GOT3 (cell line): ENCODE measurements at places on chromosomes 6 and 20.

DNA sequence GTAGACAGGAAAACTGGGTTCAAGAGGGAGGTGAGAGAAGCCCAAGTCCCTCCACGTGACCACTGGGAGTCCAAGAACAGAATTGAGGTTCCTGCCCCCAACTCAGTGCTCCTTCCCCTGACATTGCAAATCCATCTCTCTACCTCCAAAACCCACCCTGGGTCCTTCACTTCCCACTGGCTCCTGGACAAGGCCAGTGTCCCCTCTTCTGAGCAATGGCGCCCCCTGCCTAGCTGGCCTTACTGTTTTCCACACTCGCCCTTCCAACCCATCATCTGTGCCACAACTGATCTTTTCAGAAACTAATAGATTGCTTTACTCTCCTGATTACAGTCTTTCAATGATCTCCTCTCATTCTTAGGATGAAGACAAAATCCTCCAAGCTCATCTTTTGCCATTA is 200.3 kb downstream of the ANKRD60 start:
- no peak for DNase-seq

GRCh38 chr6:41255638-41256246 is 27.6 kb downstream of the TREML4 start:
- DNase-seq = no peak

DNA sequence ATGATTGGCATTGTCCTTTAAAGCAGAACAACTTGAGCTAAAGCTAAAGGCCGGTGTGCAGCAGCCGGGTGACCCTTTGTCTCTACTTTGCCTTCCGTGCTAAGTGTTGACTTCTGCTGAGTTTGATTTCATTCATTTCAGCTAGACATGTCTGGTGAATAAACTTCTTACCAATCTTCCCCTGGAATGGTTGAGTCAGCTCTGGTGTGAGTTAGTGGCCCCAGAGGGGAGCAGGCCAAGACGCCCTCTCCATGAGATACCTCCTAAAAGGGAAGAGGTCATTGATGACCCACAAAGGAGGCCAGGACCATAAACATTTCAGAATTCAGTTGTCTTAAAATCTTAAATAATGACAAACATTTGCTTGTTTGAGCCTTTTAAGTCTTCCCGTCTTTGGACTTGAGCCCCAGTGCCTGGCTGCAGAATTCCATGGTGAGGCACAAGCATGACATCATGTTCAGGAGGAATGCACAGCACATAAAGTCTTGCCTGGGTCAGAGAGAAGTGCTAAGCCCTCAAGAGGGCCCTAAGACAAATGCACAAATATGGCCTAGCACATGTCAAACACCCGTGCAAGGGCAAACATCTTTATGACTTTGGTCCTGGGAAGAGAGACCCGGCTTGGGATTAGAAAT is 96.3 kb upstream of the NEDD9 start:
- no peak for DNase-seq

DNA sequence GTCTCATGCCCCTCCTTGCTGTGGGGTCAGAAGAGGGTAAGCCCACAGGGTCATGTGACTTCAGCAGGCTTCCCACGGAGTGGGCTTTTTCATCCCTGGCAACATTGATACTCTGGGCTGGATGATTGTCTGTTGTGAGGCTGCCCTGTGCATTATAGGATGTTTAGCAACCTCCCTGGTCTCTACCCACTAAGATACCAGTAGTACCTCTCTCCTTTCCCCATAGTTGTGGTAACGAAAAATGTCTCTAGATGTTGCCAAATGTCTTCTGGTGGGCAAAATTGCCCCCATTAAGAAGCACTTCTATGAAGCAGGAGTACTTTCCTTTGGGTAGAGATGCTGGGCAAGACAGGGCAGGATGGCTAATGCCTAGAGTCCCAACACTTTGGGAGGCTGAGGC is 232.5 kb upstream of the ZNF217 start:
- no peak for DNase-seq

DNA sequence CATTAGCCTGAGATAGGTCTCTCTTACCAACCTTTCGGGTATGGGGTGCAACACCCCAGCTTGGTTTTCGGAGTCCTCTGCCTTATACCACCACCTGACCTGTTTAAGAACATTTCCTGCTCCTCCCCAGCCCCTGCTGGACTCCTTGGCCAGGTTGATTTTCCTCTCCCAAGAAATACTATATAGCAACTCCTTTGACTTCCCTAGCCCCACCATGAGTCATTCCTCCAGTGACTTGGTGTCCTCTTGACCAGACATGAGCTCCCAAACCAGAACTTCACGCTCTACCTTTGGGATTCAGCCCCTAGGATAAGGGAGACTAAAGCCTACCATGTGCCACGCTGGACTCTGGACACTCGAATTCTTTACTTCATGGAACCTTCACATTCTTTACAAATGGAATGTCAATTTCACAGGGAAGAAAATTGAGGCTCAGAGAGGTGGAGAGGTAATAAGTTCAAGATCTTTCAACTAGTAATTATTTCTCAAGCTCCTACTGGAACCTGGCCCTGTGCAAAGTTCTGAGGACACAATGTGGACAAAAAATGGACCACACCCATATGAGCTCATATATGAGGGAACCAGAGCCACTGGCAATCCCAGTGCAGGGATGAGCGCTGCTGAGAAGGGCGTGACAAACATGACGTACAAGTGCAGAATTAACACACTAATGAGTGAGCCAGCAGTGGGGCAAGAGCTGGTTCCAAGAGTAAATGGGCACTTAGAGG is 48.2 kb downstream of the SIRPA start:
- DNase-seq = no peak

GRCh38 chr6:29505808-29506207 is 18.1 kb upstream of the MAS1L start:
- DNase-seq = no peak

GRCh38 chr6:116615937-116616736 is at the start of gene RSPH4A:
TSS of gene RSPH4A (plus strand) at chr6:116616479. CDS start at chr6:116616624, 145 bp downstream.
- DNase-seq = peak; percentile 36

DNA sequence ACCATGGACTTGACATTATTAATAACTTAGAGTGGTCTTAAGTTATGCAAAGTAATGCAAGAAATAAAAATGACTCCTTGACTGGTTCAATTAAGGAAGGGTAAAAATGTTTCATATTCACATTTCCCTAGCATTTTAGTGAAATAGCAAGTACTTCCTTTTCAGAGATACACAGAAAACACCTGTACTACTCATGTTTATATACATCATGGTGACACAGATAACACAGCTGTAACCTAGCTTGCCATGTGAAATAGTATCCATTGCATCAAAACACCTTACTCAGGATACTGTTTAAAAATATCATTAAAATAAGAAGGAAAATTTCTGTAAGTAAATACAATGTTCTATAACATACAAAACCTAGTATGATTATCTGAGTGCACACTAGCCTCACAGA is 102.4 kb downstream of the AHI1 start:
- no peak for DNase-seq

DNA sequence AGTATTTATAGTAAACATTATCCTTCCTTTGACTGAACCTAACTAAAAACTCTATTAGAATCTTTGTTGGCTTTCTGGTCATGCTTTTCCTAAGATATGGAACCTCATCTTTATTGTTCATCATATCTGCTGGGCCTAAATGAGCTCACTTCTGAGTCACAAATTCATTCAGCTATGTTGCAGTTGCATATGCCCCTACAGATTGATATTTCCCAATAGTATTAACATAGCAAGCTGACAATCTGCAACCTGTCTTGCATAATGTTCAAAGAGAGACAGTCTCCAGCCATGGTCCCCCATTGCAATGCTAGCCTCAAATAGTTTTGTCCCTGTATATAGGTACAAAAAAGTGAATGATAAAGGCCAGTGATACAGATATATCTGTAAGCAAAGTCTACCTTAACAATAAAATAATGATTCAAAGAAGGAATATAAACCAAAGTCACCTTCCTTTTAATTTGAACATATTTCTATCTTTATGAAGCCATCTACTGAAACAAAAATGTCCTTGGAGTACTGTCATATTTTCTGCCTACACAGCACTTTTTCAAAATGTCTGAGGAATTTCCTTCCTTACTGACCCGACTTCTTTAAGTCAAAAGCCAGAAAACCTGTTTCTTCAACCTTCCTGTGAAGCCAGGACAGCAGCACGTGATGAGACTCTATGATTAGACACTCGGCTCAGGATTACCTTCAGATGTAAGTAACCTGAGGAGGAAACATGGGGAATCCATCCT is 140.7 kb downstream of the UBE3D start:
- no peak for DNase-seq

DNA sequence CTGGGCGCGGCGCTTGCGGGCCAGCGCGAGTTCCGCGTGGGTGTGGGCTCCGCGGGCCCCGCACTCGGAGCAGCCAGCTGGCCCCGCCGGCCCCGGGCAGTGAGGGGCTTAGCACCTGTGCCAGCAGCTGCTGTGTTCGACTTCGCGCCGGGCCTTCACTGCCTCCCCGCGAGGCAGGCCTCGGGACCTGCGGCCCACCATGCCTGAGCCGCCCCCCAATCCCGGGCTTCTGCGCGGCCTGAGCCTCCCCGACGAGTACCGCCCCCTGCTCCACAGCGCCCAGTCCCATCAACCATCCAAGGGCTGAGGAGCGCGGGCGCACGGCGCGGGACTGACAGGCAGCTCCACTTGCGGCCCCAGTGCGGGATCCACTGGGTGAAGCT is 36.2 kb downstream of the RIOK1 start:
- no peak for DNase-seq

GRCh38 chr20:56442389-56443365 is 25.8 kb upstream of the RTF2 start:
- no peak for DNase-seq

- no peak for DNase-seq
Observed at GRCh38 chr20:55514531-55514930, 490.8 kb downstream of the CBLN4 start.

DNA sequence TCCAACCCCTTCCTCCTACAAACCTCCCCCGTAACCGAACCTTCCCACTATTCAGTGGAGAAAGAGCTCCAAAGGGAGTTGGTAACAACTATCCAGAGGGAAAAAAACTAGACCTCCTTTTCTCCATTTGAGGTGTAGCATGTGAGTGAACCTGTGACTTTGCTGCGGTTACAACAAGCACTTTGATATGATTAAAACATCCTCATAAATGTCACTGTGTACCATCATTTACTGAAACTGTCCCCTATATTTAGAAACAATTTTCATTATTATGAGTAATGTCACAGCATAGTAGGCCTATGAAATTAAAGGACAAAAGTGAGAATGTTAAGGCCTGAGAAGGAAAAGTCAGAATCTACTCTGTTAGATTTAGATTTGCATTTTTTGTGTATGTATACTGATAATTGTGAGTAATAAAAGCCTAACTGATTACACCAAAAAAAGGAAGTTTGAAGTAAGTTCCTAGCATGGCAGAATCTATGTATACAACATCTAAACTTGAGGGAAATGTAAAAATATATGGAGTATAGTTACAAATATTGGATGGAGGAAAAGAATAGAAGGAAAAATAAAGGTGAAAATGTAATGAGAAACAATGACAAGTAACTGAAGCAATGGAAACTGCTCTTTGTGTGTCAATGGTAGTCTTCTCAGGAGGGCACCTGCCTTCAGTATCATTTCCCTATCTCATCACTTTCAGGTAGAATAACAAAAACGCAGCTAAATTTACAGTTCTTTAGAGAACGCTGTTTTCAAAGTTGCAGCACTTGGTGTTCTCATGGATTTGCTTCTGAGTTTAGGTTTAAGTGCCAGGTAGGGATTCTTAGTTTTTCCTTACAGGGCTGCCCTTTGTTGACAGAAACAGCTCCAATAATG is 145.9 kb downstream of the IMPG1 start:
- no peak for DNase-seq

- DNase-seq = peak; percentile 88
Observed at GRCh38 chr20:25136643-25137559, 55.0 kb upstream of the VSX1 start.

- no peak for DNase-seq
Observed at GRCh38 chr6:148425443-148425842, 82.8 kb downstream of the SASH1 start.

- DNase-seq = no peak
Observed at GRCh38 chr6:126949786-126950185, 168.7 kb upstream of the RSPO3 start.

DNA sequence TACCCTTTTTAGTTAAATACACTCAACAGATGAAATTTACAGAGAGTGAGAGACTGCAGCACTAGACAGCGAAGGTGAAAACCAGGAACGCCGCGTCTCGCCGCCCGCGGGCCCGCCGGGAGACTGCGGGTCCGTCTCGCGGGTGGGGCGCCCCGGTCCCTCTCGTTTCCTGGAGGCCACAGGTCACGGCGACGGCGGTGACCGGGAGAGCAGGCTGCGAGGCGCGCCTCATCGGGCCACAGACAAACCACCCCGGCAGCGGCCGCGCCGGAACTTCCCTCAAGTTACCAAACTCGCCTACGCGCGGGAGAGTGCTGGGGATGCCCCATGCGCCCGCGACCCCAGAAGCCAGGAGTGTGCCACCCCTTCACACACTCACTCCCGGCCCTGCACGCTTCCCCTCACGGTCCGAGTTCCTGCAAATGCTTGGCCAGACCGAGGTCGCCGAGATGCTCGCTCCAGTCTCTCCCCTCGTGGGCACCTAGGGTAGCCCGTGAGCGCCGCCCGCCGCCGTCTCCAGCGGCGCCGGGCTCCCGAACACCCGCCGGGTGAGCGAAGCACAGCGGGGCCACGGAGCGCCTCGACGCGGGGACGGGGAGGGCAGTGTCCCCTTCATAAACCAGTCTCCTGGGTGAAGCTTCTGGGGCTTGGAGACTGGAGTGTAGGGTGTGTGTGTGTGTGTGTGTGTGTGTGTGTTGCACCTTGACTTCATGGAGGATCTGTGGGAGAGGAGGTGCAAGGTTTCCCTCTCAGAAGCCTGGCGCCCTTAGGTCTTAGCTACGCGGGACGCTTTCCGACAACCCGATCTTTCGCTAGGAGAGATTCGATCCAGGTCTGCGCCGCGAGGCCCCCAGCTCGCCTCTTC is 1.4 kb downstream of the BACH2 start:
- no peak for DNase-seq

- no peak for DNase-seq
Observed at GRCh38 chr6:149024361-149024760, 277.5 kb downstream of the UST start.

DNA sequence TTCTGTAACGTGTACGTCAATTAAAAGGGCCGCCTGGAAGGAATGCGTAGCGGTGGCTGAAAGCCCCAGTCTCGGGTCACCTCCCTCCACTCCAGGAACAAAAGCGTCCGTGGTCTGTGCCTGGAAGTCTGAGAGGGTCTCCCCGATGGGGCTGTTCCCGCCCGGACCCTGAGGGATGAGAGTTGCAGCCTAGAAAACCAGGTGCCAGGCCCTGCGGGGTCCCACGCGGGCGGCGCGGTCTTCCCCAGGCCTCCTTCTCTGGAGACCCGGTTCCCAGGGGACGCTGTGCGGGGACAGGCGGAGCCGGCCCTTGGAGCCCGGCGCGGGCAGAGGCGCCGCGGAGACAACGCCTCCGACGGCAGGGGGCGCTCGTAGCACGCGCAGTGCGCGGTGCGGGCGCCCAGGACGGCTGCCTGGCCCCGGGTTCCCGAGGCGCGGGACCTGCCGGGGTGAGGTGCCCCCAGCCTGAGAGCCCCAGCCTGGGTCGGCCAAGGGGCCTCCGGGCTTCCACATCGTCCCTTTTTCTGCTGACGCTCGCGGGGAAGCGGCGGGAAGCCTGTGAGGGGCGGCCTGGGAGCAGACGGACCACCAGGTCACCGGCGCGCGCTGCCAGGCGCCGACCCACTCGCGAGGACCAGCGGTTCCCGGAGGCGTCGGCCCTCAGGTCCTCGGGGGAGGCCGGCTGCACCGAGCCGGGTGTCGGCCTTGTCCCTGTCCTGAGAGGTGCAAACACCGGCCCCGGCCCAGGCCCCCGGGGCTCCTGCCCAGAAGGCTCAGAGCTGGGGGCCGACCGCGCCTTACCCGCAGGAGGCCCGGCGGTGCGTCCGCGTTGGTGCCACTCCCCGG is 5.3 kb upstream of the FOXC1 start:
- DNase-seq = no peak
